Mesothelial cell of epicardium (in vitro differentiated cells): ENCODE measurements at places on chromosomes 2 and 18.

GRCh38 chr2:16664809-16665747, 556 bp downstream of the CYRIA start:
- no peak for DNase-seq

- no peak for DNase-seq
These were observed 18.7 kb downstream of the ITPRID2 start for GRCh38 chr2:181910028-181910831.

- no peak for DNase-seq
These were observed 1108.1 kb downstream of the TSN start for GRCh38 chr2:122863532-122863931.

DNA sequence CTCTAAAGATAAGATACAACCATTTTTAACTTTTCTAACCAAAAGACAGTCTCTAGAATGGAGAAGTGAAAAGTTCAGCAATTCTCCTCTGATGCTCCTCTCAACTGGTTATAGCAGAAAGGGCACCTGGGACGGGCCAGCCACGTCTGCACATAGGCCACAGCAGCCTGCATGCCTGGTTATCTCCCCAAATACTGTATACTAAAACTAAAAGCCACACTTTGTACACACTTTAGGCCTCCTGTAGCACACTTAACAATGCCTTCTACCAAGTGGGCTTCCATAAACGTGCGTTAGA, 179.1 kb downstream of the ANKRD44 start:
- no peak for DNase-seq

- no peak for DNase-seq
These were observed 185.0 kb downstream of the ANAPC1 start for GRCh38 chr2:111698743-111699554.
